M059J (cell line): ENCODE measurements at places on chromosomes 5 and 9. TPM values are rescaled to one million over a fixed set of nuclear protein-coding genes. Genes with fewer than 3 reads are reported as not detected.

HMGCS1 gene
- 40.2 and 54.4 TPM in 2 replicates for total RNA-seq

BRINP1 gene
- total RNA-seq = 0.20 TPM in 1 of 2 replicates, not detected in the other

TRIM52 gene
- total RNA-seq = 2.2 and 5.7 TPM in 2 replicates

IFNA6 gene
- not detected in 2 replicates for total RNA-seq

F12 gene
- total RNA-seq = 1.7 and 2.4 TPM in 2 replicates

CEL gene
- 0.17 and 0.39 TPM in 2 replicates for total RNA-seq

C9orf153 gene
- total RNA-seq = not detected in 2 replicates

ELP1 gene
- total RNA-seq = 14.2 and 27.6 TPM in 2 replicates

KIF12 gene
- 0.12 TPM in 1 of 2 replicates, not detected in the other for total RNA-seq

SOHLH1 gene
- total RNA-seq = not detected in 2 replicates

MEIKIN gene
- total RNA-seq = not detected in 2 replicates

SLC9A3 gene
- total RNA-seq = 2.9 and 3.0 TPM in 2 replicates

SMIM3 gene
- 73.1 and 92.7 TPM in 2 replicates for total RNA-seq
